ENCODE measurements at places on chromosomes 2 and 18.
A peak's percentile ranks its signal among the peaks of the same experiment; 100 is the strongest.

DNA sequence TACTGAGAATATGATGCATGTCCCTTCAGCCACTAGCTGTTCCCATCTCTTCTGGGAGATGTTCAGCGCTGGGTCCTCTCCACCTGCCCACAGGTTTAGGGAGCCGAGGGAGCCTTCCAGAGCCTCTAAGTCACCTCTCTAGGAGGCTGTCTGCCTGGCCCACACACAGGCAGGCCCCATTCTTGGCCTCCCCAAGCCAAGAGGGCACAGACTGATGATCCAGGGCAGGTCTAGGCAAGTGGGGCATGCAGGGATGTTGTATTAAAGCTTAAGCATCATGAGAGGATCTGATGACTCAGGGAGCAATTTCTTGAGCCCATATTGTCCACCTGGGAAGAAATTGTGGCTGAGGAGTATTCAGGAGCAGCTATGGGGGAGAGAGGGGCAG, 19.9 kb downstream of the TMSB10 start:
- no peak for DNase-seq

- peak; percentile 79 for DNase-seq
Measured at GRCh38 chr2:85537600-85538506, 1.1 kb upstream of the MAT2A start.

GRCh38 chr2:17398770-17399169, 119.5 kb downstream of the RAD51AP2 start:
- DNase-seq: no peak

DNA sequence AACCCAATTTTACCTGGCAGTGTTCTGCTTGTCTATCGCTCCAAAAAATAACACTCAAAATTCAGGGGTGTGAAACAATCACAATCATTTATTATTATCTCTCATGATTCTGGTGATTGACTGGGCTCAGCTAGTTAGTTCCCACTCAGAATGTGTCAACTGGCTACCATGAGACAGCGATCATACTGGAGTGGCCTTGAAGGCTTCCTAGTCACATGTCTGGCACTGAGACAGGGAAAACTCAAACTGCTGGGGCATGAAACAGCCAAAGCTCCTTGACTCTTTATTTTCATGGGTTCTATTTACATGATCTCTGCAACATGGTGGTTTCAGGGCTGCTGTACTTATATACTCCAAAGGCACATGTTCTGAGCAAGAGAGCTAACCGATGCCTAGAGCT, 6.2 kb upstream of the ANXA4 start:
- DNase-seq: no peak

DNA sequence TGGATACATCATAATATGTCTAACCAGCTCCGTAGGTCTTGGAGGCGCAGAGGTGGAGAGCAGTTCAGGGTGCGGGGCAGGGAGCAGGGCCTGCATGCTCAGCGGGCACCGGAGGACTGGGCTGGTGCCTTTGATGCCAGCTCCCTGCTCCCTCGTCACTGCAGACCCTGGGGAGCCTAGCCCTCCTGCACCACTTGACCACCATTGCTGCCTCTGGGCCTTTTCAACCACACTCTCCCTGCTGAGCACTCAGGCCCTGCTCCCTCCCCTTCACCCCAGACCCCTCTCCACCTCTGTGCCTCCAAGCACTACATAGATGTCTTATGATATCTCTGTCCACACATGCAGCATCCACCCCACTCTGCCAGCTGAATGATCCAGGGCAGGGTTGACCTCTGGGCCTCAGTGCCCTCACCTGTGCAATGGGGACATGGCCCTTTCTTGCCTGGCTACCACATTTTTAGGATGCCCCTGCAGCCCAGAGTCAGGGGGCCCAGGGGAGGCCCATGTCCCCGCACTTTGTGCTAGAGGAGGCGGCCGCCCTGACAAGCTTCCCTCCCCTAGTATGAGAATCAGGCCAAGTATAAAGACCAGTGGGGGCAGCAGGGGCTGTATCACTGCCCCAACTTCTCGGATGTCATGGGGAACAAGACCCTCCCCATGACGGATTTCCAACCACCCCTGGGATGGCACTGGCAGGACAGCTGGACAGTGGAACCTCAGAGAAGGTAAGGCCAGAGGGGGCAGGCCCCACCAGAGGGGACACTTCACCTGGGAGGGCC, 46.3 kb downstream of the FER1L5 start:
- DNase-seq: no peak

GRCh38 chr2:73984922-73985307, 205 bp downstream of the TET3 start:
- DNase-seq: peak; percentile 80

GRCh38 chr18:59866551-59867269, 33.1 kb upstream of the PMAIP1 start:
- DNase-seq: no peak

GRCh38 chr2:181678861-181679543, 1.3 kb downstream of the NEUROD1 start:
- no peak for DNase-seq

GRCh38 chr2:132415915-132416722, 486 bp upstream of the GPR39 start:
- peak; percentile 94 for DNase-seq

DNA sequence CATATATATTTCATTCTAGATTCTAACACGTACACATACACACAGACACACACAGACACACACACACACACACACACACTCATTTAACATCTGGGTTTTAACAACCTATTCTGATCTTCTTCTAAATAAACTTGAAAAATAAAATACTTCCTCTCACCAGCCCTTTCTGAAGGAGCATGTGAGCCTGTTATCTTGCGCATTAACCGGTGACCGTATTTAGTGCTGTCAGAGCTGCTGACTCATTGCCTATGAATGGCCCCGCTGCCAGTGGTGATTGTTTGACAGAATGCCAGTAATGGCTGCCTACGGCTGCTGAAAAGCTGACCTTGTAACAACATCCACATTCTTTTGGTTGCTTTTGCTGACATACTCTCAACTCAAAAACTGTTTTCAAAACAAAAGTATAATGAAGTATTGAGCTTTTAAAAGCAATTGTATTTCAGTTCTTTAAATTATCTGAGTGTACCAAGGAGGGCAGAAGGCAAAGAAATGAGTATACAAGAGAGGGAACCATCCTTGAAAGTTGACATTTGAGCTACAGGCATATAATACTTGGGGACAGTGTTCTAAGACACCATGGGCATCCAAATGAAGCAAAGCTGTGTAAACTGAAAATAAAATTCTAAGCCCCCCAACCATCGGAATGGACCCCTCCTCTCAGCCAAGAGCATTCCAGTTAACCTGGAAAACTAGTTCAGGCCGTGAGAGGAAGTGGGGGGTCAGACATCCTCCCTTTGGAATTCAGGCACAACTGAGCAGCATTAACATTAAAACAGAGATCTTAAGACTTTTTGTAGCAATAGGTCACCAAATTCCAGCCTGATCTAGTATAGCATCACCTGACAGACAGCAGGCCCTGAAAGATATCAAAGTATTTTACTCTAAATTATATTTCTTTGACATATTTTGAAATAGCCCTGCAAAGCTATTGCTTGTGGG, 50.2 kb upstream of the DTNA start:
- no peak for DNase-seq

DNA sequence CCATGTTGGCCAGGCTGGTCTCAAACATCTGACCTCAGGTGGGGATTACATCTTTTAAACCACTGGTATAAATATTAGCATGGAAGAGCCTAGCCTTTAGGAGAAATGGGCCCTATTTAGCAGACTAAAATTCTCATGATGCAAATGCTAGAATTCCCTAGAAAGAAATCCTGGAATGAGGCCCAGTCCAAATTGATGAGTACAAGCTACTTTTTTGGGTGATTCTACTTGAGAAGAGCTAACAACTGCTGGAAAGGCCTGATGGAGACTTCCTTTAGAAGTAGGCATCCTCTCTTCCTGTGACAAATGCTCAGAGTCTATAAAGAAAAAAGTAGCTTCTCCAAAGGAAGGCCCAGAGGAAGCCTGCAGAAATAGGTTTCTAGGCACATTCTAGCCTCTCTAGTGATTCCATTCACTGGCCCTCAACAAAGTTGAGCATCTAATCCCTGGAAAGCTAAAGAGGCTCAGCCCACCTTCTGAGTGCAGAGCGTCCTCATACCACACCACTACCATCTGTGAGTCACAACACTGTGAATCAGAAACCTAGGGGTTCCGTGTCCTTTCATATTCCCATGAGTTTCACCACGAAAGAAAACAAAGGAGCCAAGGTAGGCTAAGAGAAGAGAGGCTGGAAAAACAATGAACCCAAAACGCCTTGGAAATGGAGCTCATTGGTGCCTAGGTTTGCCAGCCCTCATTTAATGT, 183.1 kb downstream of the C1D start:
- no peak for DNase-seq
